ENCODE measurements at places on chromosomes 4 and X.

- peak; percentile 21 for DNase-seq
These were observed 486 bp downstream of the CLCN3 start for GRCh38 chr4:169620880-169621248.

DNA sequence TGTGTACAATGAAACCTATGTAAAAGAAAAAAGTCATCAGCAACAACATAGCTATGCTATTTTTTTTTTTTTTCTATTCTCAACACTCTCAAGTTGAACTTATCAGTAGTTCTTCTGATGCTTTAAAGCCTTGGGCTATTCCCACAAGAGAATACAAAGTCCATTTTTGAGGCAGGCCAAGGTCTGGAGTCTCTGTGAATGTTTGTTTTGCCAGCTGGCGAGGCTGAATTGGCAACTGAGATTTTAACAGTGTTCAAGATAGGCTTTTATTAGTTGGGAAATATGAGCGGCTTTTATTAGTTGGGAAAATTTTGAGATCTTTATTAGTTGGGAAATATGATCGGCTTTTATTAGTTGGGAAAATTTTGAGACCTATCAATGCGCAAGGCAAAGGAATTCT, 336.6 kb downstream of the SLITRK2 start:
- DNase-seq, result no peak

- DNase-seq, result peak; percentile 1
These were observed 56.4 kb downstream of the SPCS3 start for GRCh38 chr4:176376032-176376614.

- DNase-seq, result no peak
These were observed 184.5 kb downstream of the SPRY1 start for GRCh38 chr4:123580981-123581664.

- DNase-seq, result no peak
These were observed at the start of gene STAP1 for GRCh38 chr4:67558493-67558892. TSS of gene STAP1 (plus strand) at chr4:67558727. CDS start at chr4:67558810, 83 bp downstream.

DNA sequence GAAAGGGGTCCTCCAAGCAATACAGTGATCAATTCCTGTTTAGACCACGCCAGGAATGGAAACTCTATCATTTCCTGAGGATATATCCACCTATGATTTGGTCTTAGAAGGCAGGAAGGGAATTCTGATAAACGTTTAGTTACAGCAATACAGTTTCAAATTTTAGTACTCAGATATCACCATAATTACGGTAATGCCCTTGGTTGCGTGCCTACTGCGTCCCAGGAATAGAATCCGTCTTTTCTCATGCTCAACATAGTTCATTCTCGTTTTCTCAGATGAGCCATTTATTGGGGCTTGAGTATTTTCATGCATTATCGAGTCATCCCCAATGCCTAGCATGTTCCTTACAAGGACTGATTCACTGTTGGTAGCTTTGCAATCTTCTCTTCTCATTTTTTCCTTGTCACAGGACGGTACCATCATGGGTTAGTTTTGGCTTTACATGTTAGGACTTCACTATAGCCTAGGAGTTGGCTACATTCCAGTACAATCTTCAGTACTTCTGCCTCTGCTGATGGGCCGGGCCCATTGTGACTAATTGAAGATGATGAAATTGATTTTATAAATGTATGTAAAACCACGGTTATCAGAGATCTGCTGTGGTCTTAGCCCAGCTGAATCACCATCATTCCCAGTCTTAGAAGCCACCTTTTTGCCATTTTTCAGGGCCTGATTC, 4.4 kb upstream of the PRKX start:
- no peak for DNase-seq

DNA sequence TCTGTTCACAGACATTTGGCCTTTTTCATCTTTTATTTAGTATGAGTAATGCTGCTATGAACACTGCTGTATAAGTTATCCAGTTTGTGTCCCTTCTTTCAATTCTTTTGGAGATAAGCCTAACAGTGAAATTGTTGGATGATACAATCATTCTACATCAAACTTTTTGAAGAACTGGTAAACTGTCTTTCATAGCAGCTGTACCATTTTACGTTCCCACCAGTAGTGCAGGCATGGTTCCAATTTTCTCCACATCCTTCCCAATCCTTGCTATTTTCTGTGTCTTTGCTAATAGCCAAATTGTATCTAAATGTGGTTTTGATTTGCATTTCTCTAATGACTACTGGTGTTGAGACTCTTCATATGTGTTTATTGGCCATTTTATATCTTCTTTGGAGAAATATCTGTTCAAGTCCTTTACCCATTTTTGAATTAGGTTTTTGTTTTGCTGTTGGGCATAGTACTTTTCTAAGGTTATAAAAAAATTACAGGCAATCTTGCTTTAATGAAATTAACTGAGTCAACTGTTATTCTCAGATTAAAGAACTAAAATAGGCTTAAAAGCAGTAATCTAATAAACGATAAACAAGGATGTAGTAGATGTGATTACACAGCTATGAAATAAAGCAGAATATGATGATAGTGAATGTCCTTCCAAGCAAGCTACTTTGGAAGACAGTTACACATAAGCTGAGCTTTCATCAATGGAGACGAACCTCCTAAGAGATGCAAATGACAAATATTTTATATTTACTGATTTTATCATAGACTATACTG, 57.2 kb downstream of the FBXW7 start:
- DNase-seq, result no peak

GRCh38 chrX:30951003-30951402, 61.9 kb upstream of the TAB3 start:
- DNase-seq, result no peak

- DNase-seq, result no peak
These were observed 5.3 kb downstream of the GAGE10 start for GRCh38 chrX:49308604-49309269.

GRCh38 chrX:14529290-14529989, at the start of gene GLRA2:
TSS of gene GLRA2 (plus strand) at chrX:14529536. CDS start at chrX:14530058, 522 bp downstream.
- DNase-seq, result peak; percentile 11

GRCh38 chr4:139247241-139247640, 32.8 kb downstream of the MGARP start:
- DNase-seq, result no peak

DNA sequence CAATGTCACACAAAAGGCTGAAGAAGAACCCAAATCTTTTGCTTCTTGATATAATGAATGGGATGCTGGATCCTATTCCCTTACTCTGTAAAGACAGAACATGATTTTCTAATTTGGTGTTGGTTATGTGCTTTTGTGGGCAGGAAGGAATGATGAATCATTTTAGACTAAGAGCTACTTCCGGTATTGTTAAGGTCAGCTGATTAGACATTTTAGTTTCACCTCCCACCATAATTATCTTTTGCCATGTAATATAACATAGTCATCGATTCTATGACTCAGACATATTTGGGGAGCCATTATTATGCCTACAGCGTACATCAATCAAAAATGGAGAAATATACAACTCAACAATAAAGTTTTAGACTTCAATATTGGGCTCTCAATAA, 265.3 kb downstream of the ZNF674 start:
- DNase-seq, result no peak

DNA sequence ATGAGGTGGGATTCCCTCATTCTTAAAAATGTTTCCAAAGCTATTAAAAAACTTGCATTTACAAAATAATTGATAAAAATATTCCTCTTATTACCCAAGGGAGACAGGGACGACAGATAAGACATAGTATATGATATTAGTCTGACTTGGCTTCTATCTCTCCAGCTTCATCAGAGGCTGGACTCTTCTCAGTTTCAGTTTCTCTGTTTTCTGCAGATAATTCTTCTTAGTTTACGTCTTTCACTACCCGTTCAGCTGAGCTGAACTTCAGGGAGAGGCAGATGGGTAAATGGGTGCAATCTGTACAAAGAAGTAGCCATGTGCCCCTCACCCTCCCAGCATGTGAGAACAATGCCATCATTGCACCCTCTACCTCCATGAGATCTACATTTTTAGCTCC, 214.0 kb upstream of the SLIT2 start:
- no peak for DNase-seq
